ENCODE measurements at places on chromosomes 7 and 10.
A peak's percentile ranks its signal among the peaks of the same experiment; 100 is the strongest.

GRCh38 chr7:112180223-112180622 lies 26.0 kb downstream of the DOCK4 start:
- no peak for DNase-seq

GRCh38 chr7:81584667-81585066 lies 185.2 kb downstream of the HGF start:
- DNase-seq, result no peak

- DNase-seq, result no peak
These were observed 505 bp downstream of the NUDCD3 start for GRCh38 chr7:44489955-44490350.

GRCh38 chr10:131829156-131829930 lies 71.5 kb upstream of the PPP2R2D start:
- DNase-seq, result no peak

- DNase-seq, result no peak
These were observed 460.6 kb downstream of the DNAJB6 start for GRCh38 chr7:157797361-157797760.

DNA sequence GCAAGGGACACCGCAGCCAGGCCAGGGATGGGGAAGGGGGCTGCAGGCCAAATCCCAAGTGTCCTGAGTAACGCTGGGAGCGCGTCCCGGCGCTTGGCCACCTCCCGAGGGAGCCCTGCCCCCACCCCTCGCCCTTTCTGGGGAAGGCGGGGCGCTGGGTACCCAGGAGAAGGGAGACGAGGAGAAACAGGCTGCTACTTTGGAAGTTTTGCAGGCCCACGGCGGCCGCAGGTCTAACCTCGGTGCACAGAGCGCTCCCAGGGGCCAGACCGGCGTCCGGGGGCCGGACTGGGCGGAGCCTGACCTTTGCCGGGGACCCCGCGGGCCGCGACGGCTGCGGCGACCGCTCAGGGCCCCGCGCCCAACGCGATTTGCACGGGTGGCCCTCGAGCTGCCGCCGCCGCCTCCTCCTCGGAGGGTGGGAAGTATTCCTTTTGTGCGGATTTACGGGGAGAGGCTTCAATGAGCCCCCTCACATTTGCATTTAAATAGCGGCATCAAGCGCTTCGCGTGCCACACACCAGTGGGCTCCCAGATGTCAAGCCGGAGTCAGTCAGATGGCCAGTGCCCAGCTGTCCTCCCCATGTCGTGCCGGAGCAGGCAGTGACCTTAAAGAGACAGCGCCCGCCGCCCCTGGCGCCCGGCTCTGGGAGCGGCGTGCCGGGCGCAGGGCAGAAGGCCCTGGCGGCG lies 3.0 kb upstream of the EBF3 start:
- no peak for DNase-seq

DNA sequence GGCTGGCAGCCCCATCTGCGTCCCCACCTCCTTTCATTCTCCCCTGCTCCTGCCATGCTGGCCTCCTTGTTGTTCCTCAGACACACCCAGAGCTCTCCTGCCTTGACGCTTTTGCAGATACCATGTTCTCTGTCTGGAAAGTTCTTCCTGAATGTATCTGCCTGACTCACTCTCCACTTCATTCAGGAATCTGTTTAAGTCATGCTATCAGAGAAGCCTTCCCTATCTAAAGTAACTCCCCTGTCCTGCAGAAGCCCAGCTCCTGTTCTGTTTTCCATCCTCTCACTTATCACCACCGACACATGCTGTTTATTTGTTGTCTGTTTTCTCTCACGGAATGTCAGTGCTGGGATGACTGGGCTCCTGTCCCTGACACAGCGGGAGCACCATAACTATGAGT lies 82.0 kb downstream of the AFAP1L2 start:
- DNase-seq, result no peak

GRCh38 chr10:61958805-61959204 lies 57.3 kb downstream of the ARID5B start:
- no peak for DNase-seq

DNA sequence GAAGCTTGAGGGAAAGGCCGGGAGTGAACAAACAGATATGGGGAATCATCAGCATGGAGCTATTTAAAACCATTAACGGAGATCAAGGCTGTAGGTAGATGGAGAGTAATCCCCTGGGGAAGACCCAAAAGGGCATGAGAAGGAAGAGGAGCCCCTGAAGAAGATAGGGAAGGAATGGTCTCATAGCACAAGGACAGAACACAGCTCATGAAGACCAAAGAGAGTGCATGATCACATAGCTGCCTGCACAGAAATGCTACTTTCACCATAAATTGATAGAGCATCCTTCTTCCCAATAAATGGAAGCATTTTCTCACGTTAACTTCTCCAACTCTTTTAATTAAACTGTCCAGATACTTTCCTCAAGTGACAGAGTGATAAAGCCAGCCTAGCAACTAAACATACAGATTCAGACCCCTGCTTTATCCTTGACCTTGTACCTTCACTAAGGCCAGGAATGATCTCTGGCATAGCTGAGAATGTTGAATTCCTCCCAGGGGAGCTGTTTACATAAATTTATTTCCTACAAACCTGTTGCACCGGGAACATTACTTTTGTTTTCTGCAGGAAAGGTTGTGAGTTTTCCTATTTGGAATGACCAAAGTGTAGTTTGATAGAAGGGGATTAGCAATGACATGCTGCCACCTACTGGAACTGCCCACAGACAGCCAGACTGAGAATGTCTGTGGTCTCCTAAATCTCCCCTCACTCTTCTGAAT lies 110.8 kb upstream of the LRGUK start:
- no peak for DNase-seq

DNA sequence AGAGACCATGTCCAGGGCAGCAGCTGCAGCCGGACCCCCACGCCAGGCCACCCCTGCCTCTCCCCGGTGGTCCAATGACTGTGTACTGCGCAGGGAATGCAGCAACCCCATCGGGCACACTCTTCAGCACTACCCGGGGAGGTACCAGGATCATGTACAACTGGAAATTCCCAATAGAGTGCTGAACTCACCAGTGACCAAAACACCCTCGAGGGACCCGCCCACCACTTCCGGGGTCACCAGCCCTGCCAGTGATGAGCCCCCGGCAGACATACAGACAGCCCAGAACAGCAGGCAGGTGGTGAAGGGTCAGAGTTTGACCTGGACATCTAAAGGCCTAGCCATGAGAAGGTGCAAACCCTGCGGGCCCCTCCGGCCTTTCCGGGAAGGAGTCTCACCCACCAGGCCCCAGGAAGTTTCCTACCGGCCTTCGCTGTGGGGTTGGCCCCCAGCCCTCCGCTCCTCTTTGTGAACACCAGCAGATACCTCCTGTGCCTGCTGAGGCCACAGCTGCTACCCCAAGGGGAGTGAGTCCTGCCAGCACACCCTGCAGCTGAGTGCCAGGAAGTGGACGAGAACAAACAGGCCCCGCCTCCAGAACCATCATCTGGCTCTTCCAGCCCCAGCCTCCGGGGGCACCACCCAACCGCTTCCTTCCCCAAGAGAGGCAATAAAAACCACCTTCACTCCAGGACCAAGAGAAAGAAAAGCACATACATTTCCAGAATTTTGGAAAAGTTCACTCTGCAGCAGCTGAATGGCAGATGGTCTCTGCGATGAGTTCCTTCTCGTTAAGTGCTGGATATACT lies 5.0 kb upstream of the ANKRD61 start:
- DNase-seq, result peak; percentile 60

DNA sequence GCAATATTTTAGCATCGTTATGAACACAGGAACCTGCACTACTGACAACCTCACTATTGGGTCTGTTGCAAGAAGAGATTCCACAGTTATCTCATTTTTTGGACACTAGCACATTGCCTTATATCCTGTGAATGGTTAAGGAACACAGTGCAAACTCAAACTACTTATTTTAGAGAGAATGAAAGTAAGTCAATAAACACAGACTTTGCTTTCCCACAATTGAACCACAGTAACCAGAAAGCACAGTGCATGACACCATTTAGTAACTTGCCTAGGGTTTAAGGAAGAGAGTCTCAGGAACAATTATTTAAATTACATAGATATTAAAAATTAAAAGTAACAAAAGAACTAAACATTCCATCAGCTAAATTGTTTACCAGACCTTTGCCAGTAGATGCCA lies 468.8 kb downstream of the ZWINT start:
- DNase-seq, result no peak

DNA sequence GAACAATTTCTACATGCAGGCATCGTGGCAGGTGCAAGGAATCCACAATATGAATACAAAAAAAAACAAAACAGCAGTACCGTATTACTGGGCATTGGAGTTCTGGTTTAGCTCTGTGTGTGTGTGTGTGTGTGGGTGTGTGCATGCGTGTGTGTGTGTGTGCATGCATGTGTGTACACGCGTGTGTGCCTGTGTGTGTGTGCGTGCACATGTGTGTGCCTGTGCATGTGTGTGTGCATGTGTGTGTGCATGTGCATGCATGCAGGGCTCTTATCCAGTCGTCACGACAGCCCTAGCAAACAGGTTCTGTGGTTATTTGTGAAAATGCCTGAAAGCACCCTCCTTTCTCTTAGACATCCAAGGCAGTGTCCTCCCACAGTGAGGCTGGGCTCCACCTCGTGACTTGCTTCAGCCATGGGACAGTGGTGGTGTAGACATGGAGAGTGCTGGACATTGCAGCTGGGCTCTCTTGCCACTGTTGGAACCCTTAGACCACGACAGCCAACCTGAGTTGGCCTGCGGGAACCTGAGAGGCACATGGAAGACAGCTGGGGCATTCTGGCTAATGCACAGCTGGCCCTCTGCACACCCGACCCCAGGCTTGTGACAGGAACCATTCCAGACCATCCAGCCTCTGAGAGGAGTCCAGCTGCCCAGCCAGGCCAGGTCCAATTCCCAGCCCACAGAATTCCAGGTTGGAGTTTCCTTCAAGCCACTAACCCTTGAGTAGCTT lies 173.4 kb upstream of the SHH start:
- no peak for DNase-seq

- no peak for DNase-seq
These were observed 448.2 kb upstream of the AUTS2 start for GRCh38 chr7:69149804-69150782.
